ENCODE measurements at places on chromosomes 12 and 14.

DNA sequence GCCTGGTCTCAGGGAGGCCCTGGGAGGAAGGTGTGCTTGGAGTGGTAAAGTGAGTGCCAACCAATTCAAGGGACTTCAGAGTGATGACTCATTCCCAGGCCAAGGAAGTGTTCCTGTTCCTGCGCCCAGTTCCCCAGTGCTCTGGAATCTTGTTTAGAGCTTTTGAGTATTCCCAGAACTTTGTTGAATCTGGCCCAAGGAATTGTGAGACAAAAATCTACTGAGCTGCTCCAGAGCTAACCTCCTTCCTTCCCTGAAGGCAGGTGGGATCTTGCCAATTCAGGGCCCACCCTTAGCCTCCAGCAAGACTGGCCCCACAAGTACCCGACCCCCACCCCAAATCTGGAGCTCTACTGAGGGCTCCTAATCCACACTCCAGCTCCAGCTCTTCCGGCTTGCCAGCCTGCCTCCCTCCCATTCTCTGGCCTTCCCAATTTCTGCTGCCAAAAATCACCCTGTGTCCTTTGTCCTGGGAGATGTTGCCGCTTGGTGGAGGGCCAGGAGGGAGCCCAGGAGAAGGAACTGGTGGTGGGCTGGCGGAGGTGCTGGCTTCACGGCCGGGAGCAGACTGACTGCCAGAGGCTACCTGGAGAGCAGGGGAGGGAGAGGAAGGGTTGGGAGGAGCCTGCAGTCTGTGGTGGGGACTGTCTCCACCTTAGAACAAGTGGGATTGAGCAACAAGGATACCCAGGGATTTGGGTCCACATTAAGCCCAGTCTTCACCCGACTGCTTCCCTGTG, 2.0 kb upstream of the ATN1 start:
- no peak for DNase-seq

DNA sequence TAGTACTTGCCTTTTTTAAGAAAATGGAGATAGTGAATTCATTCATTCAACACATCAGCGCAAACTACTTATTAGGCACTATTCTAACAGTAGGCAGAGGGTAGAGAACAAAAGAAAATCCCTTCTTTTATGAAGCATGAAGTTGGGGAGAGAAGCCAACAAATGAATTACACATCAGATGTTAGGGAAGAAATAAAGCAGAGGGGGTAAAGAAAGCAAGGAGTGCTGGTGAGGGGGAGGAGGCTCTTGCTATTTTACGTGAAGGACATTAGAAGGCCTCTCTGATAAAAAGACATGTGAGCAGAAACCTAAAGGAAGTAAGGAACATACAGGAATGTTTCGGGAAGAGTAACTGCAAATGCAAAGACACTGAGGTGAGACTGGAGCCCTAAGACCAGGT, 22.2 kb downstream of the TFCP2 start:
- DNase-seq = no peak

DNA sequence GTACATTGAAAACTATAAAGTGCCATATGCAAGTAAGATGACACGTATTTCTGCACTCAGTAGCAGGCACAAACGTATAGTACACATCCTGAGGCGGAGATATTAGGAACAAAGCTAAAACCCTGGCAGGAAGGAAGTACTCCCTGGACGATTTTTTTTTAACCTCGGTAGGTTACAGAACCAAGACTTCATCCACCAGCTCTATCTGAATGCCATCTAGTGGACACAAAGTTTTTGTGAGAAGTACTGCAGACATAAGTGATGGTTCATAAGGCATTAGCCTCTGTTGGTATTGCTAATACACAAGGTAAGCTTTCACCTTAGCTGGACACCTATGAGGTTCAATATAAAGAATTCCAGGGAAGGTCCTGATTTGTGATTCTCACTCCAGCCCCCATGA, 83.0 kb upstream of the CCDC196 start:
- DNase-seq = no peak

DNA sequence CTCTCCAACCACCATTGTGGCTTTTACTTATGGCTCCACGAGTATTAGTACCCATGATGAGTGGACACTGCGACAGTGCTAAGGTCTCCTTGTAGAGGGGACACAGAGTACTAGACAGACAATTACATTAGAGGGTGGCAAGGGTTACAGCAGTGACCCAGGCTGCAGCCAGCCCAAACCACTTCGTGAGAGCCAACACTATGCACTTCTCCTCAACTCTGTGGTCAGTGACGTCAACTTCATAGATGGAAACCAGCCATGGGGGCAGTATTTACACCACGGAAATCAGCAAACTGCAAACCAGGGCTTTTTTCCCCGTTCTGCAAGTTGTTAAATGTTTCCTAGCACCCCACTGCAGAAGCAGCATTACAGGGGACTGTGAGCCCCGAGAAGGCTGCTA, 61.6 kb upstream of the ZFP36L1 start:
- no peak for DNase-seq

- peak; percentile 81 for DNase-seq
Measured at GRCh38 chr12:127145929-127146789, 1120.8 kb upstream of the TMEM132C start.

DNA sequence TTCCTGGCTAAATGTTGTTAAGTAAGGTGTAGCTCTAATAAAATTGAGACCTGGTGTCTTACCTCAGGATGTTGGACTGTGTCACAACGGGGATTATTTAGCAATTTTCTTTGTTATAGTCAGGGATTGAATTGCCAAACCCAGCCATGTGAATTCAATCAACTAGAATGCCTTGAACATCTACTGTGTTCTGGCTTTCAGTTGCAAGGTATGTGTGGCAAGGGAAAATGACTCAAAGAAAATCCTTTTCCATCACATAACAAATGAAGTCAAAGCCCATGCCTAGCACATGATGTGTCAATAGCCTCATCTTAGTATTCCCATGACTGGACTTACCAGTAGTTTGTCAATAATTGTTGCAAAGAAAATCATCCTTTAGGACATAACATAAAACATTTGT, 519.8 kb upstream of the FLRT2 start:
- DNase-seq = no peak

GRCh38 chr14:80483331-80483730, 272.0 kb upstream of the DIO2 start:
- DNase-seq = no peak

DNA sequence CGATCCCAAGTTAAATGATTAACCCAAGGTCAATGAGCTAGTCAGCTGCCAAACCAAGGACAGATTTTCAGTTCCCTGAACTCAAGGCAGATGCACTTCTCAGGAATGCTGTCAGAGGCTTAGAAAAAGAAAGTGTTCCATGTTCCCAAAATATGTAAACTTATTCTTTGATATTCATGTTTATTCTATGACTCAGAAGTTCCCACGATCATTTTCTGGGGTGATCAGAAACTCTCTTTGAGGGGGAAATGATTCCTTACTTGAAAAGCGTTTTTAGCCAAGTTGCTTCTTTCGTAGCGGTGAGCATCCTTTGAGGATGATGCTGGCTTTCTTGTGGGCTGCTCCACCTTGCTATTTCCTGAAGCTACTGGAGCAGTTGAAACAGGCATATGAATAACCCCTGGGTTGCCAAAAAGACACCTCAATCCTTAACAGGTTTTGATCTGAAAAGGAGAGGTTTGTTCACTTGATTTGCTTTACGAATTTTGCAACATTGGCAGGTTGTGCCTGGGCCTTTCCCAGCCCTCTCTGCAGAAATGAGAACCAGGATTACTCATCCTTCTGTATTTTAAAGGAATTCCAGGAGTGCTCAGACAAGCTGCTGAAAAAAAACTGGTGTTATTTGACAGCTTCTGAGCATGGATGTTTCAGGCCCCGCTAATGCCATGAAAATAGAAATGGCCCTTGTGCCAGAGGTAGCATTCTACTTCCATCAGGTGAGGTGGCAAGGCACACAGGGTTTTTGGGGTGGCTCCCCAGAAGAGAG, 121.4 kb upstream of the HIF1A start:
- no peak for DNase-seq

GRCh38 chr12:66397574-66398290, 95.4 kb downstream of the HELB start:
- DNase-seq = no peak

DNA sequence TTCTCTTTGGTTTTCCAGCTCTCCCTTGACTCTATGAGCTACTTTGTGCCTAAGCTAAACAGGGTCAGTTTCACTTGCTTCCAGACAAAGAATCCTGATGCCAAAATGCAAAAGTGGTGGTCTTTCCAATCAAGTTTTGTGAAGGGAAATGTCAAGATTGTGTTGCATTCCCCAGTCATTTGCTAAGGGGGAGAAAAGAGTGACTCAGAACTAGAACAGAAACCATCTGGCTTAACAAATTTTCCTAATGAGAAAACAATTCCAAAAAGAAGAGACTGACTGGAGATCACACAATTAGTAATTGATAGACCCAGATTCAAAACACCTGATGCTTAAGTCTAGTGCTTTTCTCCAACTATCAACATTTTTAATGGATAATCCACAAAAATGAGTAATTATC, 235.1 kb upstream of the DIO2 start:
- no peak for DNase-seq

DNA sequence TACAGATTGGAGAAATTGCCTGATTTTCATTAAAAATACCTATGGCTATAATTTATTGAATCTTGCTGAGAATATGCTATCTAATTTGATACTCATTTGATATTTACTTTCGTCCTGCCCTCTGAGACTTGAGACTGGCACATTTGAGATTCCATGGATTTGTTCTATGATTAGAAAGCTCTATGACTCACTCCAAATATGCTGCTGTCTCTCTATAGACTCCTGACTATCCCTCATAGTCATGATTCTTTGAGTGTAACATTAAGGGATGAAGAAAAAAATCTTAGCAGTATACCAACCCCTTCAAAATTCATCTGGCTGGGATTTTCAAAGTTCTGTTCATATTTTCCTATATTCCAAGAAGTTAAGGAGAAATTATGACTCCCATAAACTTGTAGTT, 191.9 kb downstream of the LRIG3 start:
- DNase-seq = no peak

DNA sequence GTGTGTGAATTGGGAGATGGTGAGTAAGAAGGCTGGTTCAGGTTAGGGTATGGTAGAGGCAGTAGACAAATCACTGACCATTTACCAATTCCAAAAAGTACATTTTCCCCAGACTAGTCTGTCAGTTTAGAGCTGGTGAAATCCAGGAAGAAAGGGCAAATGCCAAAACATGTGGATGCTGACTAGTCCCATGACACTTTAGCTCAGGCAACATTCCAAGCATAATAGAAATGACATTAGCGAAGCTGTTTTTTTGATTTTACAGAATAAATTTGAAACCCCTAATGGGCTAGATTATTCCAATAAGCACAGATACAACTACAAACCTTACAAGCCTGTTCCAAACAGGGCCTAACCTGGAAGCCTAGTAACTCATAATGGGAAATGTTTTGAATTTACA, 884.2 kb downstream of the FLRT2 start:
- DNase-seq = no peak

DNA sequence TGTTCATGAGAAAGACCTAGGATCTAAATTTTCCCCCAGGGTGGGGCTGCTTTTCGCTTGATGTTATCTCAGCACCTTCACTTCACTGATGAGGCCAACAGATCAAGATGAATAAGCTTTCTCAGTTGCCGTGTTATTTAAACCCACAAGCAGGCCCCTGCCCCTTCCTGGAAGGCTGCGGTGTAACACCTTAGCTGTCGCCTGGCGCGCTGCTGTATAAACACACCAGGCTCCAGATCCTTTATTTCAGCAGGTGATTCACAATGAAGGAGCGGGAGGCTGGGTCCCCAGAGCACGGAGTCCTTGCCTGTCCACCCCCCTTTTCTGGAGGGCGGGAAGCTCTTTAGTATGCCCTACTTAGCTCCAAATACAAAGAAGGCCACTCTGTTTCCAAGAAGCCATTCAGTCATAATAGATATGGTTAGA, 515.4 kb downstream of the FUT8 start:
- DNase-seq = peak; percentile 83

DNA sequence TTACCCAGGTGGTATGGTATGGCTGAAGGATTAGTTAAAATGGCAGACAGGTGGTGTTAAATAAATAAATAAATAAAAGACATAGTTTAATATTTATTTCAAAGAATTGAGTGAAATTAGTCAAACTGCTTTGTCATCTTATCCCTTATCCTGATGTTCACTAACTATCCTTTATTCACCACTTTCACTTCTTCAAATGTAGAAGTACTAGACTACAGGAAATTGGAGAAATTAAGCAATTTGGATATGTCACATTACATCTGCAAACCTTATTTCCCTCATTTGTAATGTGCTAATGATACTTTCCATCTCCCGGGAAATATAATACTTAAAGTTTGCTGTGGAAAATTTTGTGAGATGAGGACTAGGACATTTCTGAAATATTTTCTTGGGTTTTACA, 1195.7 kb downstream of the LRFN5 start:
- no peak for DNase-seq

DNA sequence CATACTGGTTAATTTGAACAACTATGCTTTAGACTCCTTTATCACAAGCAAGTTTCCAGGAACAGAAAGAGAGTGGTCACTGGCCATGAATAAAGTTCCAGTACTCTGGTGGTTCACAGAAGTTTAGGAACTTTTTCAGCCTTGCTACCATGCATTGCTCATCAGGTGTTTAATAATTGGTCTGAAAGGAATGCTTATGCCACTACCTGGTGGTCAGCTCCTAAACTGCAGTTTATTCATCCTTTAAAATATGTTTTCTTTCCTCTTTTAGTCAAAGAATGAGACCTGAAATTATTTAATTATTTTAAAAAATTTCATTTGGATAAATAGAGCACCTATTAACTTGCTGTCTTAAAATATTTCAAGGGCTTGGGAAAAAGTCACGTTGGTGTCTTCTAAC, 260.1 kb upstream of the OR4E1 start:
- no peak for DNase-seq

DNA sequence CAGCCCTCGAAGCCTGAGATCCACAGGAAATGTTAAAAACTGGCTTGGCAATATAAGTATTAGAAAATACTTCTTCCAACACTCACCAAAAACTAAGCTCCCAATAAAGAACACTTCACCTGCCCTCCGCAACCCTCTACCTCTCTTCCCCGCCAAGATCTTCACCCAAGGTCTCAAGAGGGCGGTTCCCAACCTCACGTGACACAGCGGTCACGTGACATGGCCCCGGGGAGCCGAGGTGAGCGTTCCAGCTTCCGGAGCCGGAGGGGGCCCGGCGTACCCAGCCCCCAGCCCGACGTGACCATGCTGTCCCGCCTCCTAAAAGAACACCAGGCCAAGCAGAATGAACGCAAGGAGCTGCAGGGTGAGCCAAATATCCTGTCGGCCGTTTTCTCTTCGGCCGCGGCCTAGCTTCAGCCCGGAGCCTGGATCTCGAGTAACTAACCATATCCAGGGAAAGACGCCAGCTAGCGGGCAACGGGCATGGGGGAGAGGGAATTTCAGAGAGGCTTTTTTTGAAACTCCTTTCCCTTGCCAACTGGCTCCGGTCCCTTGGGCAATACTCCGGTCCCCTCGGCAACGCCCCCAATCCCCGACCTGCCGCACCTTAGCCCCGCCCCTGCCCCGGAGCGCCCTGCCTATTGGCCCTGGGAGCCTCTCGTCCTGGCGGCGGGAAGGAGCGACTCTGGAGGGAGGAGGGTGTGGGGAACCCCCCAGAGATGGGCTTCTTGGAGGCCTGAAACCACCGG, at the start of gene BLOC1S1:
Gene BLOC1S1 (plus strand): TSS at position 214 of the 749 bp plus-strand sequence. CDS start 6 bp downstream, at position 220.
- peak; percentile 96 for DNase-seq

DNA sequence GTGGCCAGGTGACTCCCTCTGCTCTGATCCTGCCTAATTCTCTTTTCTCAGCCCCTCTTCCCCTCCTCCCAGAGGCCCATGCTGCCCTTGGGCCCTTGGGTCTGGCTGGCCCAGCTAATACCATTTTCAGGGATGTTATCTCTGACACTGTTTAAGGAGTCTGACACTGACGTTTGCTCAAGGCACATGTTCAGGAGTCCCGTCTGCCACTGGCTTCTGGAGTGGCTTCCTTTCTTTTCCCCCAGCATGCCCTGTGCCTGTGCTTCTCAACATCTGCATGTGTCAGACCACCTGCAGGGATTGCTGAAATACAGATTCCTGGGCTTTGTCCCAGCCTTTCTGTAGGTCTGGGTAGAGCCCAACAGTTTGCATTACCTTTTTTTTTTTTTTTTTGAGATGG, 128.9 kb downstream of the BCL11B start:
- DNase-seq = no peak

Measured in activated T-cell treated with anti-CD3 and anti-CD28 coated beads, Interleukin-2, amount 50 U/mL, for 72 hours (primary cell).